Esophagus muscularis mucosa (tissue), 4 donors: ENCODE measurements at places on chromosomes 3 and 15.
A peak's percentile ranks its signal among the peaks of the same experiment; 100 is the strongest.

DNA sequence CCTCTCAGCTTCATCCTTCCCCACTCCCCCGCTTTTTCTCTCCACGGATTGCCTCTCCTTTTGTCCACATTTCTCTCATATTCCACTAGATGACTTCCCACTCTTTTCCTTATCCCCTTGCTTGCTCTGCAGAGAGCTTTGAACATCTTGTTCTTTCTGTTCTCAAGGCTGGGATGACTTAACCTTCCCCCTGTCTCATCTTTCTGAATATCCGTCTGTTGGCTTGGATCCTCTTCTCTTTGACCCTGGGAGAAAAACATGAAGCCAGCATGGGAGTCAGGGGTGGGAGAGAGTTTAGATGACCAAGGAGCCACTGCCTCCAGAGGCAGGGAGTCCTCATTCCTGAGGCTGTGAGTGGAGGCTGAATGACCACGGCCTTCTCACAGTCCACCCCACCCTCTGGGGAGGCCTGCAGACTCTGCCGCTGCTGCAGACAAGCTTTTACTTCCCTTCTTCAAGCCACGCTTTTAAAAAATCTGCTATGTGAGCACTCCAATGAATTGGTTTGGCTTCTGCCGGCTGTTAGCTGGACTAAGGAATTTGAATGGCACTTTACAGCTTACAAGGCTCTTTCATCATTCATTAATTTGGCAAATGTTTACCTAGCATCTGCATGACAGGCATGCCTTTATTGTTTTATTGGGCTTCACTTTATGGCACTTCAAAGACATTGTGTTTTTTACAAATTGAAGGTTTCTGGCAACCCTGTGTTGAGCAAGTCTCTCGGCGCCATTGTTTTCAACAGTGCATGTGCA, 111.6 kb upstream of the SLC6A6 start:
- no peak for DNase-seq

- no peak for DNase-seq
Observed at GRCh38 chr3:12931273-12931905, 90.0 kb upstream of the RPL32 start.

- no peak for DNase-seq
Observed at GRCh38 chr3:137259701-137260100, 301.9 kb downstream of the IL20RB start.

DNA sequence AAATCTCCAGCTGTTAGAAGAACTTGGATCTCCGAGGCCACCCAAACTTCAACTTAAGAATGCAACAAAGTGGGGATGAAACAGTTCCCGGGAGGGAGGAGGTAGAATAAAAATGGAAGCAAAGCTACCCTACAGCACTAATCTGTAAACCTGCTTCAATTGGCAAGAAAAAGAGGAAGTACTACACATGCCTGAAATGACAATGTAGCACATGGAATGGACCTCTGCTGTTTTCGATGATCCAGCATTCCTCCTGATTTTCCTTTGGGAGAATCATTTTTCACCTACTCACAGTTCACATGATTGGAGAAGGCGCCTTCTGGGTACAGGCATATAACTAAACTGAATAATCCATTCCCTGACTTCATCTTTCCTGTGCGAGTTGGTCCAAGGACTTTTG, 1081.5 kb downstream of the FHIT start:
- DNase-seq: peak; percentile 57

DNA sequence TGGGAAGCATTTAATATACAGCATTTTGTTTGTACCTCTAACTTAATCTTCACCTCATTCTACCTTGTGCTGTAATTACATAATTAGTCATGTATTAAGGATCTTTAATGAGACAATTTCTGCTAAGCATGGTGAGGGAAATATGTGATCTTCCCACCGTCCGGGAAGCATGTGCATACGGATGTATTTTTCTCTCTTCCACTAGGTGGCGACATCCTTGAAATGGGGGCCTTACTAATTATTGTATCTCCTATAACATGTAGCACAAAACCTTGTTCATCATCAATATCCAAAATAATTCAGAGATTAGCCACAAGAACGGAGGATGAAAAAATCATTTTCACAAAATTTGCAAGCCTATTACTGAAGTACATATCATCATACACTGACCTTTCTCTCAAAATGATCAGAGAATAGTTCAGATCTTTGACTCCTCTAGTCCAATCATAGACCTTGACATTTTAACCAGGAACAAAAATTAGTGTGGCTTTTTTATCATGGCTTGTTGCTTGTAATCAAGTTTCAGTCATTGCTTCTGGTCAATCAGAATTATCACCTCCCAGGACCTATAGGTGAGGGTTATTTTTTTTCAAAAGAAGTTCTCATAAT, 148.9 kb upstream of the GBE1 start:
- no peak for DNase-seq

- DNase-seq: no peak
Observed at GRCh38 chr3:173301647-173302046, 95.9 kb upstream of the NLGN1 start.

GRCh38 chr15:68224108-68224507, 5.4 kb downstream of the CLN6 start:
- DNase-seq: peak; percentile 24

- no peak for DNase-seq
Observed at GRCh38 chr3:66031102-66031698, 7.5 kb downstream of the MAGI1 start.

DNA sequence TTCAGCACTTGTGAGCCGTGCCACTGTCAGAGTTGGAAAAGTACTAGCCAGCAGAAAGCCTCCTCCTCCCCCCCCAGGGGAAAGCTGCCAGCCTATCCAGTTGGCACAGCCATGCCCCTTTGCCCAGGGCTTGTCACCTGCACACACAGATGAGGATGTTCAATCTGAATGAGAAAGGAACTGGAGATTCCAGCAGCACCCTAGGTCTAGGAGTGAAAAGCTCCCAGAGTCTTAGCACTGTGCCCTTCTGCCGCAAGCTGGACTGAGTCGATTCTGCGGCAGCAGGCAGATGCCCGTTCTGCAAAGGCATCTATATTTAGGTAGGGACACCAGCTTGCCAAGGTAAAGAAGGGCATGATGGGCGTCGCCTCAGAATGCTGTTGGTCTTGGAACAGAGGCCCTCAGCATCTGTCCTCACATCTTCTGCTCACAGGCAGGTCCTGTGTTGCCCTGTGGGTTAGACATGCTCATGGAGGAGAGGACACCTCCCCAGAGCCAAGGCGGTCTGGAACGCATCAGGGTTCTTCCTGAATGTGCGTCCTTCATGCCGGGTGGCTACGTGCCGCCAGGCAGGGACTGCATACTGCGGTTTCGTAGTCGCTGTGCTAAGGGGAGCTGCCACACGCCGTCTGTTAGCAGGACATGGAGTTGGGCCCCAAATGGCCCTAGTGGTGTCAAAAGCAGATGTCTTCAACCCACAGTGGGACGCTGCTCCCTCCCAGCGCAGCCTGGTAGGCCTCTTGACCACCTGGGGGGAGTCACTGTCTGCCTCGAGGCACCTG, 109.5 kb downstream of the VGLL4 start:
- no peak for DNase-seq

DNA sequence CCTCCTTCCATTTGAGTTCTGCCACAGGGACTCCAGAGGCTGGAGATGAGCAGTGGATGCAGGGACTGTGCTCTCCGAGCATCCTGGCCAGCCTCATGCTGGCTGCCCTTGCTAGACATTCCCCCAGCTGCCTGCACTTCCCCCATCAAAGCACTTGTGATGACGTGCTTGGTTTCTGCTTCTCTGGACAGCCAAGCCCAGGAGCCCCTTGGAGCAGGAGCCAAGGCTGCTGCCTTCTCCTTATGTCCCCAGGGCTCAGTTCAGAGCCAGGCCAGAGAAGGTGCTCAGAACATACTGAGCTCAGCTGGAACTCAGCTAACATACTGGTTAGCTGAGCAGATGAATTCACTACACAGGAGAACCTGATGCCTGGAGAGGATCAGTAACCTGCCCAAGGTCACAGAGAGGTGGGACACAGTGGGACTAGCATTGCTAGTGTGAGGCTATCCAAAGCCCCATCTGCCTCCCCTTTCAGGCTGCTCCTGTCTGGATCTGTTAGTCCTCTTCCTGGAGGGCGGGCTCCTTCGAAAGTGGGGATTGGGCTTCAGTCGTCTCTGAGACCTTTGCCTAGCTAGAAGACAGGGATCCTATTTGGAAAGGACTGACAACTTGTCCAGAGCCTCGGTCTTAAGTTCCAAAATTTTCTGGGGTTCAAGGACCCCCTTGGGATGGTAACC, 4.3 kb downstream of the PCBP4 start:
- no peak for DNase-seq

- DNase-seq: no peak
Observed at GRCh38 chr3:111571907-111572460, 23.2 kb downstream of the ZBED2 start.

DNA sequence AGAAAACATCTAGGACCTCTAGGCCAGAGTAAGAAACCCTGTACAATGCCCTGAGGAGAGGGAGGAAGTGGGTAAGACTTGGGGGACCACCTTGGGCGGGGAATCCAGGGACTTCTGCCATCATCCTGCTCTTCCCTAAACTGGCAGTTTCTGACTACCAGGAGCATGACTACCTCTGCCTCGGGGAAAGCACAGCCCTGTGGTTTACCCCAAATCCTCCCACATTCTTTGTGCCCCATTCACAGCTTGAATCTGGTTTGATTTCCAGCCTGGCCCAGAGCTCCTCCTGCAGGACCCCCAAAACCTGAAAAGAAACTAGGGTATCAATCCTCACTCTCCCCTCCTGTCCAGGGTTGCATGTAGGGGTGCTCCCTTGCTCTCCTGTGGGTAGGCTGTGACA, 4.7 kb downstream of the C3orf18 start:
- DNase-seq: no peak

GRCh38 chr3:117499189-117499870, 789.8 kb downstream of the TUSC7 start:
- no peak for DNase-seq

GRCh38 chr3:190941694-190942260, 79.3 kb upstream of the GMNC start:
- no peak for DNase-seq

- DNase-seq: no peak
Observed at GRCh38 chr15:42048080-42048820, 27.4 kb upstream of the PLA2G4E start.

DNA sequence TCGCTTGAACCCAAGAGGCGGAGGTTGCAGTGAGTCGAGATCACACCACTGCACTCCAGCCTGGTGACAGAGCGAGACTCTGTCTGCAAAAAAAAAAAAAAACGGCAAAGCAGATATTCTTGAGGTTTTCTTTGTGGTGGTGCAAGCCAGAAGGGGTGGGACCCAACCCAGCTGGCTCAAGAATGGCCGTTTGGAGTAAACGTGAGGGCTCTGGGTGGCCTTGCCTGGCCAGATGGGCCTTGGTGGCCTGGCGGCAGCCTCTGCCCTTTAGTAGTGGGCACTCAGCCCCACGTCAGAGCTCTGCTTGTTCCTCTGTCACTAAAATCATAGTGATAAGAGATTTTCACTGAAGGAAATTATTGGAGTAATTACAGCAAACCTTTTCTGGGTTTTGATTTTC, 50.5 kb downstream of the ATP1B3 start:
- no peak for DNase-seq

GRCh38 chr3:185409957-185410356, 47.0 kb downstream of the MAP3K13 start:
- DNase-seq: no peak

DNA sequence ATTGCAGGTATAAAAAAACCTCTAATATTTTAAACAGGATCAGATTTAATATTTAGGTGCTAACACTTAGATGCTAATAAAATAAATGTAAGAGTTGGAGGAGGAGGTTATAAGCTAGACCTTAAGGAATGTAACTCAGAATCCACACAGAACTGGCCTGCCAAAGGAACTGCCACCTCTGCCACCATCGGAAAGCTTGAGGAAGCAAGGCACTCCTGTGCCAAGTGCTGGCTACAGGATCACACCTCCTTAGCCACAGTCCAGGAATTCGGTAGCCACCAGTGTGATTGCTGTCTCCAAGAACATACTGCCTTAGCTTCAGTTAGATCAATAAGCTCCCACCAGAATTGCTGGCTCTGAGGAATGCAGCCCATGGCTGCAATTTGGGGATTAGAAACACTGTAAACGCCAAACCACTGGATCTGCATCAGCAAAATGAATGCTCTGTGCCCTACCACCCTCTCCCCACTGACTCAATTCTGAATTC, 58.0 kb downstream of the FRMD5 start:
- DNase-seq: no peak

DNA sequence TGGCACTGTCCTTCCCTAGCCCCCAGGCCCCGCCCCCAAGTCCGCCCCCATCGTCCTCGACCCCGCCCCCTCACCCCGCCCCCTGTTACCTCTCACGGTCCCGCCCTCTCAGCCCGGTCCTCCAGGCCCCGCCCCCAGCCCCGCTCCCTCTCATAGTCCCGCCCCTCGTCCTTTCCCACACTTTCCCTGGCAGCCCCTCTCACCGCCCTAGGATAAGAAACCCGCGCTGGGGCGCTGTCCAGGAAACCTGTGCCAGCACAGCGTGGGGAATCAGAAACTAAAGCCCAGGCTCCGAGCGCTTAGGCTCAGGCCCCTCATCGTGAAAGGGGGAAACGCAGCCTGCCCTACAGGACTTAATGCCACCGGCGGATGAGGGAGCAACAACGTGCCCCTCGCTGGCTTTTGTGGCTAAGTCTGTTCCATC, 20.9 kb downstream of the TRPM1 start:
- no peak for DNase-seq

DNA sequence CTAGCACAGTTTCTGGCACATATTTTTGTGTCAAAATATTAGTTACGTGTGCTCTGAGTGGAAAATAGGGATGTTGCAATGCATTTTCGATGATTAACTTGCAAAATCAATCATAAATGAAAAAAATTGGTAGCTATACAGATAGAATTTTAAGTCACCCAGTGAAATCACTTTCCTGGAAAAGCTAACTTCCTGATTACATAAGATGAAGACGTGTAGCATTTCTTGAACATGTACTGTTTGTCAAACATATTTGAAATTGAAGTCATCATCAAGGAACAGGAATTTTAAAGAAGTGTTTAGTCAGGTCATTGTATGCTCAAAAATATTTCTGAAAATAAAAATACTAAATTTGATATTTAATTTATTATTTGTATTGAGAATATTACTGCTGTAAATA, 977.7 kb downstream of the PLOD2 start:
- no peak for DNase-seq

DNA sequence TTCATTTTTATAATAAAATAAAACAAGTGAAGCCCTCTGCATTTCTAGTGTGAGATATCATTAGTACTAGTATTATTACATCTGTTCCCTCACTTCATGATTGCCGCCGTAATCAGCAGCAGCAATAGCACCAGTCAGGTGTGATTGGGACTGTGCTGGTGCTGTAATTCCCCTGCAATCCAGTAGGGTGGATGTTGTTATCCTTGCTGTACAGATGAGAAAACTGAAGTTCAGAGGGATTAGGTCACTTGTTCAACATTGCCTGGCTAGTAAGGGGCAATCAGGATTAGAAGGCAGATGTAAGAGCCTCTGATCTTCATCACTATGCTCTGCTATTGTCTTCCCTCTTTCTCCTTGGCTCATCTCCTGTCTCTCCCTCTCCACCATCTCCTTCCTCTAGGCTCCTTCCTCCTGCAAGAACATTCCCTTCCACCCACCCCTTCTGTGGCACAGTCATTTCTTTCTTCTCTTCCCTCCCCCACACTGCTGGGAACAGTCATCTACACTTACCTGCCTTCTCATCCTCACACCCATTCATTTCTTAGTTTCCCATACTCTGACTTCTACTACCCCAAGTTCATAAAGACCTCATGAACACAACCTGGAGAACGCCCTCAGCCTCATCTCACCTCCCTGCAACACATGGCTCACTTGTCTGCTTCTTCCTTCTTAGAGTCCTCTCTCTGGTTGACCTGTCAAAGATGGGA, 29.7 kb downstream of the CRYGS start:
- no peak for DNase-seq
